Upper lobe of left lung (tissue), 6 donors: ENCODE measurements at places on chromosomes 12 and 14.
A peak's percentile ranks its signal among the peaks of the same experiment; 100 is the strongest.

DNA sequence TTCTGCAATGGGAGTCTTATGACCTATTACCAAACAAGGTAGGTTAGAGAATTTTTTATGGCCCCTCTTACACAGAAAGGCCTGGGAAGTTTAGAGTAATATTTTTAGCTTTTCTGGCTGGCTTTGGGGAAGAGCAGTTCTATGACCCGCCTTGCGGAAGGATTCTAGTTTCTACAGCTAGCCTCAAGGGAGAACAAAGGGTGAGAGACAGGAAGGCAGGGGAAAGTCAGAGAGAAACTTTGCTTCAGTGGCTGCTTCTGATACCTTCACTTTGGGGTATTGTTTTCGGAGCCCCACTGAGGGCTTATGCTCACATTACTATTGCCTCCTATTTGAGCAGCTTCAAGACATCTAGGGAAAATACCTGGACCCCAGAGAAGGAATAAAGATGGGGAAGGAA, 80.7 kb upstream of the NUDT4 start:
- no peak for DNase-seq

DNA sequence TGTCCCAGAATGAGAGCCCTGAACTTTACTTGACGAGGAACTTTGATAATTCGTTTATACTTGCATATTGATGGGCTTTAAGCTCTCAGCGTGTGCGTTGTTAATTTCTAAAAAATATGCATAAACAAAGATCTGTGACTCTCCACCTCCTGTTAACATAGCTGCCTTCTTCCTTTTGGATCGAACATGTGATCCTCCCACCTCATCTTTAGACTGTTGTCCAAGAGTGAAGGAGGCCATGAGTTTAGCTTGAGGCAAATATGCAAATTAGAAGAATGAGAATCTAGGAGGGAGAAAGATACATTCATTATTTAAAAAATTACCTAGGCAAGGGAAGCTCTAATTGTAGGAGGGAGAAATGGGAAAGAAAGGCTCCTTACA, 617 bp downstream of the TTC8 start:
- DNase-seq, result no peak

- no peak for DNase-seq
Measured at GRCh38 chr12:46983959-46984841, 95.2 kb upstream of the PCED1B start.

- peak; percentile 56 for DNase-seq
Measured at GRCh38 chr12:110689281-110690126, 589 bp upstream of the HVCN1 start.

- peak; percentile 41 for DNase-seq
Measured at GRCh38 chr14:100015251-100015655, 50.0 kb upstream of the EVL start.

- DNase-seq, result no peak
Measured at GRCh38 chr12:52123487-52124186, 44.1 kb downstream of the SMIM41 start.

DNA sequence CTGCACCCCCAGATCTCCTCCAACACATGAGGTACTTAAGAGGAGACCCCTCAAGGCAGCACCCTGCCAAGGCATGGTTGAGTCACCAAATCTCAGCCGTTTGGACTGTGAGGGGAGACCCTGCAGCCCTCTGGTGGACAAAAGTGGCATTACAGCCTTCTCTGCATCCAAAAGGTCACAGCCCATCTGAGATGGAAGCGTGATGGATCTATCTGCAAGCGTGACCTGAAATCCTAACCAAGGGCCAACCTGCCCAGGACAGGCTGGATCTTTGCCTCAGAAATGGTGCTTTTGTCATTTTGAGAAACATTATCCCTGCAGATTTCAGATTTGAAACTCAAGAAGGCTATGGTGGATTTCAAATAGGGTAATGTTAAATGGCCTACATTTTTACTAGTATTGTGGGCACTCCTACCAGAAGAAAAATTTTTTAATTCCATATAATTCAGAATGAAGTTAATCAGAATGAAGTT, 23.7 kb upstream of the DHRS4 start:
- no peak for DNase-seq

DNA sequence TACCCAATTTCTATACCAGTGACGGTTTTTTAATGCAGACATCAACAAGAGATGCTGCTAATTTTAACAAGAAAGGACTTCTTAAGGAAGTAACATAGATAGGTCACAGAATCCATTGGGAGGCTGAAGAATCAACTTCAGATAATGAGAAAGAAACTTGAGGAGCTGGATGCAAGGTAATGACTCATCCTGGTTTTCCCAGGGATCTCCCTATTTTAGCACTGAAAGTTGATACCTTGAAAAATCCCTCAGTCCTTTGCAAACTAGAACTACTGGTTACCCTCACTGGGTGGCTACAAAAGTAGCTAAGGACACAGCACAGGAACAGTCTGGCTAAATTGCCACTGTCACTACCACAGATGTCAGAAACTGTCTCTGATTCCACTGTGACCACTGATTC, 561.9 kb downstream of the FLRT2 start:
- no peak for DNase-seq

- DNase-seq, result no peak
Measured at GRCh38 chr12:94717108-94717507, 66.8 kb upstream of the TMCC3 start.

DNA sequence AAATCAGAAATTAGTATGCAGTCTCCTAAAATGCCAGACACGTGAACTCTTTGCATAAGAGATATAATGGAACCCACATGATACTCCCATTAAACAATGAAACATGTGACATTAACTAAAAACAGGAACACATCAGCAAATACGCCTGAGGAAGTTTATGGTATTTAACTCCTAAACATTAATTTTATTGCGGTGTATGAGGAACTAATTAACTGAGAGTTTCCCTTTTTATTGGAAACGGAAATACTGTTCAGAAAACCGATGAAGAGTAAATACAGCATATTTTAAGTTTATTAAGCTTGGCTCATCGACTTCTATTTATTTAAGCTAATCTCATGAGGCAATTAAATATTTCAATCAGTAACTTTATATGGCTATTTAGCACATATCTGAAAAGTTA, 290.3 kb downstream of the SOX5 start:
- DNase-seq, result no peak

GRCh38 chr12:50241178-50241577, 42.1 kb downstream of the LIMA1 start:
- no peak for DNase-seq

DNA sequence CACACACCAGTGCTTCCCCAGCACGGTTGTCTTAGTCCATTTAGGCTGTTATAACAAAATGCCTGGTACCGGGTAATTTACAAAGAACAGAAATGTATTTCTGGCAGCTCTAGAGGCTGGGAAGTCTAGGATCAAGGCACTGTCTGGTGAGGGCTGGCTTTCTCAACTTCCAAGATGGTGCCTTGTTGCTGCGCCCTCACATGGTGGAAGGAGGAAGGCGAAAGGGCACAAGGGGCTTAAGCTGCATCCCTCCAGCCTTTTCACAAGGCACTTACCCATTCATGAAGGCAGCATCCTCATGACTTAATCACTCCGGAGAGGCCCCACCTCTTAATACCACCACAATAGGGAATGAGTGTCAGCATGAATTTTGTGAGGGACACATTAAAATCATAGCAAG, 155.5 kb downstream of the SLC15A5 start:
- DNase-seq, result no peak

DNA sequence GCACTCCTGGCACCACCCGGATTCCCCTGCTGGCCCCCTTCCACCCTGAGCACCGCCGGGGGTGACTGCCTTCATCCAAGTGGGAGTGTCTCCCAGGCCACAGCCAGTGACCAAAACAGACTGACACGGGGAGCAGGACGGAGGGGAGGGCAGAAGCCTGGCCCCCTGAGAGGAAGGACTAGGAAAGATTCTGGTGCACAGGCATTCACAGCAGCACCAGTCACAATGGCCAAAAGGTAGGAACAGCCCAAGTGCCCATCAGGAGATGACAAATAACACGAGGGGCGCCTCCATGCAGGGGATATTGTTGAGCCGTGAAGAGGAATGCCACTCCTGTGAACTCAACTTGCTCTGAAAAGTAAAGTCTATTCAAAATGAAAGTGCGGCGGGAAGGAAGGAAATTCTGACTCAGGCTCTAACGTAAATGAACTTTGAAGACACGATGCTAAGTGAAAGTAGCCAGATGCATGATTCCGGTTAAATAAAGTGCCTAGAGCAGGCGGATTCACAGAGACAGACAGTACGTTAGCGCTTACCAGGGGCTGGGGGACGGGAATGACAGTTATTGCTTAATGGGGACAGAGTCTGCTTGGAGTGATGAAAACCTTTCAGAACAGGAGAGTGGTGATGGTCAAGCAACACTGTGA, 146.1 kb upstream of the NCOR2 start:
- DNase-seq, result peak; percentile 47

GRCh38 chr14:60495946-60496345, 10.1 kb upstream of the C14orf39 start:
- no peak for DNase-seq

- no peak for DNase-seq
Measured at GRCh38 chr12:110754101-110754793, 11.6 kb upstream of the PPP1CC start.

DNA sequence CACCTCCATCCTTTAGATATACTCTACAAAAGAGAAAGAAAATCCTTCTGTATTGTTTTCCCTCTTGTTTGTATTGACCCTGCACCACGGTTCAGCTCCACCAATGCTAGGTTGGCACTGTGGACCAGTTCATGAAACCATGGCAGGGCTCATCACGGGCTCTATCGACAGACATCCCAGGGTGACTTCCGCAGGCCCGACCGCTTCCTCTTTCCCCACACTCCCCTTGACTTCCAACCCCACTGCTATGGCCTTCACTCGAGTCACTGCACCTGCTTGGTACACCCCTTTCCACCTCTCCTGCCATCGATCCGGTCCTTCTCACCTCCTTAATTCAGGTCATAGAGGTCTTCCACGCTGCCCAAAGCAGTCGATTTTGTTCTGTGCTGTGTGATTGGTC, 21.2 kb upstream of the AKAP5 start:
- no peak for DNase-seq

GRCh38 chr14:20998674-20999366, at the start of gene SLC39A2:
Gene SLC39A2 (plus strand): TSS chr14:20999293. CDS start chr14:20999447, 154 bp downstream.
- DNase-seq, result no peak

- no peak for DNase-seq
Measured at GRCh38 chr12:95582230-95583058, 31.2 kb upstream of the USP44 start.

- DNase-seq, result no peak
Measured at GRCh38 chr14:69928111-69928523, 48.9 kb downstream of the SMOC1 start.

DNA sequence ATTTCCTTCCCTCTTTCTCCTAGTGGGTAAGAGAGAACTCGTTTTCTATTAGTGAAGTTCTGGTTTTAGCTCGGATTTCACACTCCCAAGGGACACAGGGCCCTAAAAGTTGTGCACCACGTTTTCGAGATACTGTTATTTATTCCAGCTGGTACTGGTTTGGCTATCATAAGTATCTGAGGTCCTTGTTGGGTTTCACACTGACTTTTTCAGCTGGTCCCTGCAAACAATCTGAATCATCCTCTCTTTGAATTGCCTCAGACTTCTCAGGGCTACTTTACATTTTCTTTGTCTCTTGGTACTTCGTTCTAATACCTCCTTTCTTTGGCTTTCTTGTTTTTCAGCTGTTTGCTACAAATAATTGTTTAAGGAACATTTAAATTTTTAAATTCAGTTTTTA, 75.7 kb downstream of the SCN8A start:
- DNase-seq, result no peak
